ENCODE measurements at places on chromosomes 11 and 22. TPM values are rescaled to one million over a fixed set of nuclear protein-coding genes. Genes with fewer than 3 reads are reported as not detected.
A peak's percentile ranks its signal among the peaks of the same experiment; 100 is the strongest.

TLCD5 gene
- total RNA-seq = 6.6 TPM

SYT13 gene
- 0.49 TPM for total RNA-seq

CCDC188 gene
- 0.93 TPM for total RNA-seq

PIH1D2 gene
- total RNA-seq = 1.1 TPM

GRCh38 chr11:64745189-64745520 lies 1.2 kb upstream of the RASGRP2 start:
- DNase-seq = peak; percentile 71

DNA sequence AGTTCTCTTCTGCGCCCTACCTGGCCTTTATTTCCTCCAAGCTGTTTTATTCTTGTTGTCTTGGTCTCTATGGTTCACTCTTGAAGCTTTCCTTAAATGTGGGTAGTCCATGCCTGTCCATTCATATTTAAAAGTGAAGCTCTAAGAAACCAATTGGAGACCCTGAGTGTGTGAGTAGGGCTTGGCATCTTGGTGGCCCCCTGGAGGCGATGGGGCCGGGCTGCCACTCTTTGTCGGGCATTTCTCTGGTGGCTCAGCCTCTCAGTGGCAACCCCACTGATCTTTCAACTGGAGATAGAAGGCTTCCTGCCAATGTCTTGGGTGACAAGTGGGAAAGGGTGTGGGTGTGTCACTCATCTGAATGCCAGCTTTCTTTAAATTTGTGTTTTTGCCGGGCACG lies 9.1 kb downstream of the TRPT1 start:
- no peak for DNase-seq

GRCh38 chr11:96062134-96062533 lies 138.2 kb upstream of the MTMR2 start:
- DNase-seq = peak; percentile 53

DNA sequence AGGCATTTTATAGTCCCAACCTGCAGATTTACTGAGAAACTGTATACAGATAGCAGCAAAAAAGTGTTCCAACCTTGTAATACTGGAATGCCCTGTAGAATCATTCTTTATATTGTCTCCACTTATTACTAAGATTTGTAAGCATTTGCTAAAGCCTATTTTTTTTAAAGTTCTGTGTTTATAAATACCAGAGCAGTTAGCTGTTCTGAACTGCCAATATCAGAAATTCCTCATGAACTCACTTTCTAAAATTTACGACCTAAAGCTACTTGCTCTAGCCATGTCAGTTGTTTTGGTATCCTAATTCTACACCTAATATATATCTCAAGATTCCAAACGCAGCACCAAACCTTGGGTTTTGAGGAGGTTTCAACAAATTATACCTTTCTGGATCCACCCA lies 103.2 kb downstream of the C11orf65 start:
- DNase-seq = no peak

DNA sequence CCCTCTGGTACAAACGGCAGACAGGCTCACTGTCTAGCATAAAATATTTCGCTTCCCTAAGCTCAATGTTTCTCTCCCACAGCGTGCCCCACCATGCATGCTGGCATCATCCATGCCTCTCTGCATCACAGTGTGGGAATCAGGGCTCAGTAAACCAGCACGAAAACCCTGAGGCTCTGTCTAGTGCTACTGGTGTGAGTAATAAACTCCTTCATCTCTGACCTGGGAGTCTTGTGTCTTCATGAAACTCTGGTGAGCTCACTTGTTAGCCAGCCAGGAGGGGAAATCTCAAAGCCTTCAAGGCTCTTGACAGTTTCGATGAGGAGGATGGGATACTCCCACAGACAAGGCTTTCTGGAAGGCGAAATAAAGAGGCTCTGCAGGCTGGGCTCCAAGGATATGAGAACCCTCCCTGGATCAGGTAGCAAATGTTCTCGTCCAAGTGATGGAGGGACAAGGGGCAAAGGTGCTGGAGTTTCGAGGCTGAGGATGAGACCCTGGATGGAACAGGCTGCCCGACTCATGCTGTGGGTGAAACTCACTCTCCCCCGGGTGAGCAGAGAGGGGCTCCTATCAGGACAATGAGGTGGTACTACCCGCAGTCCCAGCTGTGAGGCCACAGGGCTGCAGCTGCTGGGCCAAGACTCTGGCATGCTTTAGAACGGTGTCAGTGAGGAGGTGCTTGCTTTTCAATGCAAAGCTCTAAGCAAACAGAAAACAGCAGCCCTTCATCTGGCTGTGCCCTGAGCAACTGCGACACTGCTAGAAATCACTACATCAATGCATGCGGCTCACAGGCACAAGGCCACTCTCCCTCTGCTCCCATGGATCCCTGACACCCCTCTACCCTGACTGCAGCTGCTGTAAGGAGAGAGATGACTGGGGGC lies 69.3 kb downstream of the SHANK2 start:
- DNase-seq = no peak
